Hypothalamus (tissue), 51 donors: ENCODE measurements at places on chromosomes 7 and 10.

DNA sequence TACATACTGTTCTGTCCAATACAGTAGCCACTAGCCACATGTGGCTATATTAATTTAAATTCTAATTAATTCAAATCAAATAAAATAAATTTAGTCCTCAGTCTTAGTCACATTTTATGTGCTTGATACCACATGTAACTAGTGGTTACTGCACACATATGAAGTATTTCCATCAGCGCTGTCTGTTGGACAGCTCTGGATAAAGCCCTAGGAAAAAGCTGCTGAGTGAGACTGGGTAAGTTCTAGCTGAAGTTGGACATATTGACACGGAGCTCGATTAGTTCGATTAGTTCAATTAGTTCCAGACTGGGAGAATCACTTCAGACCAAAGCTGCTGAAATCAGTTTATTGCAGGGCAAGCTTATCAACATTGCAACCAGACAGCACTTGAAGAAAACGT, 15.1 kb upstream of the LIPM start:
- no peak for DNase-seq

GRCh38 chr7:82164813-82165212, 278.8 kb downstream of the CACNA2D1 start:
- no peak for DNase-seq

DNA sequence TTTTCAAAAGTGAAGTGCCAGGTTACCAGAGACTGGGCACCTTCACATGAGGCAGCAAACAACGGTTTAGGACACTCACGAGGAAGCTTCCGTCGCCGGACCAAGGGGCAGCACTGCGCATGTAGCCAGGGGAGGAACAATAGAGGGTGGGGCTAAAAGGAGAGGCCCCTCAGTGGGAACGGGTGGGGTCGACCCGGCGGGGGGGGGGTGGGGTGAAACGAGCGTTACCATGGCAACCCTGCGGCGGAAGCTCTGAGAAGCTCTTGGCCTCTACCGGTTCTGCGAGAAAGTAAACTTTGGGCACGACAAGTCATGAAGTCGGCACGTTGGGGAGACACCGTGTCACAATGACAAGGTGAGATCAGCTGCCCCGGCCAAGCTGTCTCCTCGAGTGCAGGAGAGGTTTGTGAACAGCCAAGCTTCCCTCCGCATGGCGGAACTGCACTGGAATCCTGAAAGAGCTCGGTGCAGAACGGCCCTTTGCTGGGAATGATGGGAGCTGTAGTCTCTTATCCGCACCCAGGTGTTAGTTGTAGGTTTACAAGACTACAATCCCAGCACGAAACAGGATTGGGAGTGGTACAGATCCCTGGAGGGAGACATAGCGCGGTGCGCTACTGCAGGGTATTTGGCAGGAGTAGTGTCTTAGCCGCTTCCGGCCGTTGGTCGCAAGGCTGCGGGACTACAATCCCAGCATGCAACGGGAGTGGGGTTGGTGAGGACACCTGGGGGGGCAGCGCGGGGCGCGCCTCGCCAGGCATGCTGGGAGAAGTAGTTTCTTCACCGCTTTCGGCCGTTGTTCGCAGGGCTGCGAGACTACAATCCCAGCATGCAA, 72.8 kb upstream of the ZNF722 start:
- DNase-seq = peak; percentile 79

DNA sequence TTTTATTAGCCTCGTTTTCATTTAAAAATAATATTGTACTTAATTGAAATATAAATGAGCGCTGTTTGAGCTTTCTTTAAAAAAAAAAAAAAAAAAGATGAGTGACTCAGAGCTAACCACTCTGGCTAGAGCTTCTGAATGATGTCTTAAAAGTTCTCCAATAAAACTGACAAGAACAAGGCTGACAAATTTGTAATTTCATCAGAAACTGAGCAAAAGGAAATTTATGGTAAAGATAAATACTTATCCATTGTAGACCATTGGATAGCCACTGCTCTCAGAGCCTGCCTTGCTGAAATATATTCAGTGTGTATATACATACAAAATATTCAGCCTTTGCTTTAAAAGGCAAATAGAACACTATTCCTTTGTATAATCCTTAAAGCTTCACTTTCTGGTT, 91.2 kb upstream of the OIT3 start:
- DNase-seq = no peak

GRCh38 chr7:73851410-73852338, 9.3 kb upstream of the TMEM270 start:
- no peak for DNase-seq

- DNase-seq = no peak
Measured at GRCh38 chr7:155825336-155825735, 13.1 kb upstream of the SHH start.

- DNase-seq = no peak
Measured at GRCh38 chr7:48839108-48839507, 85.2 kb upstream of the CDC14C start.

GRCh38 chr7:37741776-37742175, 58.2 kb downstream of the GPR141 start:
- DNase-seq = no peak

GRCh38 chr10:71372882-71373495, 23.7 kb upstream of the CDH23 start:
- no peak for DNase-seq

DNA sequence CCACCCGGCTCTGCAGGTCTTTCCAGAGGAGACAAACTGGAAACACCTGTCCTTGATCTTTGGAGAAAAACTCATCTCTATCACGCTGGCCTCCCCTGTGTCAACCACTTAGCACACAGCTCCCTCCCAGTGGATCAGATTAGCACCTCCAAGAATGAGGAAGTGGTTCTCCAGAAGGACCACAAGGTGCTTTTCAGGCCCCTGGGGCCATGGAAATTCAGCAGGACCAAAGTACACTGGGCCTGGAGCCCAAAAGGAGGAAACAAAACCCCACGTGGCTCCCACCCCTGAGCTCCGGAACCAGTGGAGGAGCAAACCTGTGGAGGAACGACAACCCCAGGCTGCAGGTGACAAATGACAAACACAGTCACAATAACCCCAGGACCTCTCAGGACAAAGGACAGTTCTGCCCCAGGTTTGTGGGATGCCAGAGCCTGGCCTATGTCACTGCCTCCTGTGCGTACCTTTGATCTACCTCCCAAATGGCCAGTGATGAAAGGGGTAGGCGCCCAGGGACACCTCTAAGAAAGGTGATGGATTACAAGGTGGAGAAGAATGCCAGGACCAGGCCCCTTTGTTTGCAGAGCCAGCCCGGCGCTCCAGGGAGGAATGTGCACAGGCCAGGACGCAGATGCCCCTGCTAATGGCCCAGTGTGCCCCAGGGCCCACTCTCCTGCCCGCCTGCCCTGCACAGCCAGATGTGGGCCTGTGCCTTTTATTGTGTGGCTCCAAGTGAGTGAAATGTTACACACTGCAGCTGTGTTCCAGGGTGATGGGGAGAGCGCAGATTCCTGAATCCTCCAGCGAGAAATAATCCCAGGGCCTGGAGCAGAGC, 5.7 kb downstream of the TNS3 start:
- no peak for DNase-seq

DNA sequence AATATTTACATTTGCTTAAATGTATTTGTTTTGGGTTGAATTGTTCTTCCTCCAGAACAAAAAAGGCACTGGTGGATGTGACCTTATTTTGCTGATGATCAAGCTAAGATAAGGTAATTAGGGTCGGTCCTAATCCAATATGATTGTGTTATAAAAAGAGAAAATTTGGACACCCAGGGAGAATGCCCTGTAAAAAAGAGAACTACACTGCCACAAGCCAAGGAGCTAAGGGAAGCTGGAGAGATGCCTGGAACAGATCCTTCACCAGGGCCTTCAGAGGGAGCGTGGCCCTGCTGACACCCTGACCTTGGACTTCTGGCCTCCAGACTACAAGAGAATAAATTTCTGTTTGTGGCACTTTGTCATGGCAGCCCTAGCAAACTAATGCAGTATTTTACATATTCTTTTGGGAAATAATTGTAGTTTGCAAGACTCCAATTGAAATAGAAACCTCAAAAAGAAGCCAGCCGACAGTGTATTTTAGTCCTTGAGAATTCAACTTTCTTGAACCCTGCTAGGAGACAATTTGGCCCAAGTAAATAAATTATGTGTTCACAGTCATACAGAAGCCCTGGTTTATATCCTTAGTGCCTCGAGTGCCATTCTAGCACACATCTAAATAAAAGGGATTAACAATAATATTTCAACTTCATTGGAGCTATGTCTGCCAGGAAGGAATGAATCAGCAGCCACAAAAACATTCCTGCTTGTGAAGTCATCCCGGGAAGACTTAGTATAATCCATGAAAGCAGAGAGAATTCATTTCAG, 164.6 kb downstream of the PKD1L1 start:
- no peak for DNase-seq

DNA sequence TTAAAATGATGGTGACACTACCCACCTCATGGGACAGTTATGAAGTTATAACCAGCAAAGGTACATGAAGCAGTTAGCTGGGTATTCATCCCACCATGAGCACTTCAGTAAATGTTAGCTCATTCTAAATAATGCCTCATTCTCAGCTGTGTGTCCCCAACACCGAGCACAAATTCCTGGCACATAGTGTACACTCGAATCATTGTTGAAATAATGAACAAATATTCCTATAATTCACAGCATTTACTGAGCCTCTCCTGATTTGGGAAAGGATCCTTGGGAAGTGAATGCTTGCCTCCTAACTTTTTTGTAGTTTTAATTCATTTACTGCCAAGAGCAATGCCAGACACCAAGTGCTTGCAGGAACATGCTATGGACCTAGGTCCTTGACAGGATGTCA, 235.2 kb downstream of the DGKI start:
- DNase-seq = no peak

DNA sequence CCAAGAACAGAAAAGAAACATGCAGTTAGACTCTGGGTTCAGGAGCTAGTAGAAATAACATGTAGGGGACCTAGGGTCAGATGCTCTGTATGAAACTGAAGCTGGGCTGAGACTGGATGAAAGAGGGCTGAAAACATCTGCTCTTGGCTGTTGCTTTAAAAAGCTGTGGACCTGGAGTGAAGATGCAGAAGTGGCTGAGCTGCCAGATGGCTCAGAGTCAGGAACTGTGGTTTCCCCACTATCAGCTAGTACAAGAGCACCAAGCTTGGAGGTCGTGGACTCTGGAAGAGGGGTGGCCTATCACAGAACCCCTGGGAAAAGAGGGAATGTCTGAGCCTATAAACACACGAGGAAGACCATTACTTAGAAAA, 5.9 kb downstream of the ADK start:
- DNase-seq = no peak

GRCh38 chr10:125846894-125847293, 23.5 kb downstream of the BCCIP start:
- DNase-seq = no peak

DNA sequence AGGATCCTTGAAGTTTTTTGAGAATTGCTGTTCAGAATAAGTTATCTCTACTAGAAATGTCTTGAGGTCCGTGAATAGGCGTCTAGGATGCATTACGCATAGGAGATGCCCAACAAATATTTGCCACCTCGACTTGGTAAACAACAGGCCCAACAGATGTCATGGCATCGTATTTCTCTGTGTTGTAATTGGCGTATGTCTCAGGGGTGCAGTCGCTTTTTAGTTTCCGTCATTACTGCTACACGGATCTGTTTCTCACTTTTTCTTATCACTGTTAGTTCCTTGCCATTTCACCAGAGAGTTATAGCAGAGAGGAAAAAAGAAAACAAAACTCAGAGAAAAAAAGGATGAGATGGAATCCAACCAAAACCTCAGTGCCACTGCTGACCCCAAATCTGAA, 73.0 kb upstream of the SFMBT2 start:
- DNase-seq = no peak

GRCh38 chr7:4815609-4816418, 40.4 kb downstream of the AP5Z1 start:
- no peak for DNase-seq

GRCh38 chr7:102917436-102918353, 4.9 kb downstream of the LRRC17 start:
- no peak for DNase-seq

DNA sequence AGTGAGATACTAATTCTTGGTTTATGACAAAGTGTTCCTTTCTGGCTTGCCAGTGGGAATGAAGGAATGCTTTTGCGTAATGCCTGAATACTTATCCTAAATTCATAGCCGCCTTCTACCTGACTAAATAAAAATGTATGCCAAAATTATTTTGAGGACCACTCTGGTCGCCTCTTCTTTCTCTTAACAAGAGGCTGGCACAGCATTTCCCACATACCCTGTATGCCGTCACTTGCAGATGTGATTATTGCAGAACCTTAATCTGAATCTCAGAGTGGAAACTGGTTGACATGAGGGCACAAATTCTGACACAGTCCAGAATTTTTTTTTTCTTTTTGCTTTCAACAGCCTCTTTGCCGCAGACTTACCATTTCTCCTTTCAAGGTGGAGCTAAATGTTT, 124.6 kb upstream of the GLCCI1 start:
- no peak for DNase-seq

DNA sequence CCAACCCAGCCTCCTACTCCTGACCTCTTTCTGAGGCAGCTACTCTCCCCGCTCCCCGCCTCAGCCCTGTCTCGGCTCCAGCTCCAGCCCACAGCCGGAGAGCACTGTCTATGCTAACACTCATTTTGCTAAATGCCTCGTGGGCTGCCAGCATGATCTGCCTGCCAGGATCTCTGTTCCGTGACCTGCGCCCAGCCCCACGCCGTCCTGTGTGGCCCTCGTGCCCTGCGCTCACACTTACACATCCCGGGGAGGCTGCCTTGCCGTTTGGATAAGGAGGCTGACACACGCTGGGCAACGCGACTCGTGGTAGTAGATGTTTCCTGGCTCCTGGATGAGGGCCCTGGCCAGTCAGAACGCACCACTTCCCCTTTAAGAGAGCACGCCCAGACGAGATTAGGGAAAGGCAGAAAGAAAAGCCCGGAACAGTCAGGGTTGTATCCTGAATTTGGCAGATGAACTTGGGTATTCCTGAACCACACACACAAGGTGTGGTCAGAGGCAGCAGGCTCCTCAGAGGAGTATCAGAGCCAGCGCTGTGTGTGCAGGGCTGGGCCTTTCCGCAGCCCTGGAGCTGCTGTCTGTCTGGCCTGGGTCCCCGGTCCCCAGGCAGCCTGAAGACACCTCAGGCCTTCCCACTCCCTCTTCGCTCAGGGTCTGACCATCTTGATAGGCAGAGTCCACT, 97.7 kb upstream of the EFCAB10 start:
- peak; percentile 51 for DNase-seq

DNA sequence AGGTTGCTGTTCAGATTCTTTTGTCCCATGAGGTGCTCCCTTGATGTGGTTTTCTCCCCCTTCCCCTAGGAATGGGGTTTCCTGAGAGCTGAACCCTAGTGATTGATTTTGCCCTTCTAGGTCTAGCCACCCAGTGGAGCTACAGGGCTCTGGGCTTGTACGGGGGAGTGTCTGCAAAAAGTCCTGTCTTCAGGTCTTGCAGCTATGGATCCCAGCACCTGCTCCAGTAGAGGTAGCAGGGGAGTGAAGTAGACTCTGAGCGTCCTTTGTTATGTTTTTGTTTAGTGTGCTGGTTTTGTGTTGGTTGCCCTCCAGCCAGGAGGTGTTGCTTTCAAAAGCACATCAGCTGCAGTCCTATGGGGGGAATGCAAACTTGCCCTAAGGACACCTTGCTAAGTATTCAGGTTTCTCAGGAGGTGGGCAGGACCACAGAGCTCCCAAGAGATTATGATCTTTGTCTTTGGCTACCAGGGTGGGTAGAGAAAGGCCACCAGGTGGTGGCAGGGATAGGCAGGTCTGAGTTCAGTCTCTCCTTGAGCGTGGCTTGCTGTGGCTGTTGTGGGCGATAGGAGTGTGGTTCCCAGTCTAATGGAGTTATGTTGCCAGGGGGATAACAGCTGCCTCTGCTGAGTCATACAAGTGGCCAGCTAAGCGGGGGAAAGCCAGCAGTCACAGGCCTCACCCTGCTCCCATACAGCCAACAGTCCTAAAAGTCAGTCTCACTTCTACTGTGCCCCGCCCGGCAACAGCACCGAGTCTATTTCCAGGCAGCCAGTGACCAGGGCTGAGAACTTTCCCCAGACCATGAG, 92.4 kb upstream of the JCAD start:
- no peak for DNase-seq
